GM12892 (cell line): ENCODE measurements at places on chromosomes 1 and 21.

DNA sequence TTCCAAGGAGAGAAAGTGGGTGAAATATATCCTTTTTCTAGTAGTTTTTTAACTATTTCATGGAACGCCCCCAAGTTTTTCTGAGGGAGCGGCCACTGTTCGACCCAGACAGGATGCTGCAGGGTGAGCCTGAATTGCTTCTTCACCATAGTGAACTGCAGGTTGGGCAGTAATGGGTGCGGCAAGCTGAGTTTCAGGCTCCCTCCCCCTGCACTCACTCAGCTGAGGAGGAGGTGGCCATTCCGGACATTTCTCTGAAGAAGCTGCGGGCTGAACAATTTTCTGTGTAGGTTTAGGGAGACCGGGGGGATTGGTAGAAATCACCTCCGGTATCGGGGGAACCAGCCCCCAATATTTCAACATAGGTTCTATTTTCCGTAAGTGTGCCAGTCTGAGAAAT is 8.2 kb downstream of the DAP3 start:
- no peak for DNase-seq

DNA sequence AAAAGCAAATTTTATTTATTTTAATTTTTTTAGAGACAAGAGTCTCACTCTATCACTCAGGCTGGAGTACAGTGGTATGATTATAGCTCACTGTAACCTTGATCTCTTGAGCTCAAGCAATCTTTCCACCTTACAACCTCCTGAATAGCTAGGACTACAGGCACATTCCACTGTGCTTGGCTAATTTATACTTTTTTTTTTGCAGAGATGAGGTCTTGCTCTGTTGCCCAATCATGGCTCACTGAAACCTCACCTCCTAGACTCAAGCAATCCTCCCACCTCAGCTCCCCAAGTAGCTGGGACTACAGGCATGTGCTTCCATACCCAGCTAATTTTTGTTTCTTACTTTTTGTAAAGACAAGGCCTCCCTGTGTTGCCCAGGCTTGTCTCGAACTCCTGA is 49.5 kb downstream of the DR1 start:
- DNase-seq, result no peak

- no peak for DNase-seq
These were observed 64.0 kb upstream of the KCNK2 start for GRCh38 chr1:215018555-215018954.

GRCh38 chr1:158054721-158055120 is 61.3 kb downstream of the KIRREL1 start:
- no peak for DNase-seq

GRCh38 chr1:67339623-67340343 is 32.1 kb downstream of the IL12RB2 start:
- no peak for DNase-seq

DNA sequence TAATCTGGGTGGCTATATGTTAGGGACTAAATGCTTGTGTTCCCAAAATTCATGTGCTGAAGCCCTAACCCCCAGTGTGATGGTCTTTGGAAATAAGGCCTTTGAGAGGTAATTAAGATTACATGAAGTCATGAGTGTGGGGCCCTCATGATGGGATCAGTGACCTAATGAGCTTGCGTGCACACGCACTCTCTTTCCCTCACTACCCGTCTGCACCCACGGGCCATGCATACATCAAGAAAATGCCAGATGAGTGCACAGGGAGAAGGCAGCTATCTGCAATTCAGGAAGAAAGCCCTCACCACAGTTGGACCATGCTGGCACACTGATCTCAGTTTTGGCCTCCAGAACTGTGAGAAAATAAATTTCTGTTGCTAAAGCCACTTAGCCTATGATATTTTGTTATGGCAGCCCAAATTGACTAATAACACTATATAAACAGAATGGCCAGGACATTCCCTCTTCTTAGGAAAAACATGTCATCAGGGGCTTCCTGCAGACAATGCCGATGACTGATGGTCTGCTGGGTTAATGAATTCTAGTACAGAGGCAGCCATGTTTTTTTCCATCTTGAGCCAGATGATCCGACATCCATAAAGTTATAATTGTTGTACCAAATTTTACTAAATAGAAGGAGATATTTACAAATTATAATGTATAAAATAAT is 18.1 kb upstream of the MYOG start:
- no peak for DNase-seq

DNA sequence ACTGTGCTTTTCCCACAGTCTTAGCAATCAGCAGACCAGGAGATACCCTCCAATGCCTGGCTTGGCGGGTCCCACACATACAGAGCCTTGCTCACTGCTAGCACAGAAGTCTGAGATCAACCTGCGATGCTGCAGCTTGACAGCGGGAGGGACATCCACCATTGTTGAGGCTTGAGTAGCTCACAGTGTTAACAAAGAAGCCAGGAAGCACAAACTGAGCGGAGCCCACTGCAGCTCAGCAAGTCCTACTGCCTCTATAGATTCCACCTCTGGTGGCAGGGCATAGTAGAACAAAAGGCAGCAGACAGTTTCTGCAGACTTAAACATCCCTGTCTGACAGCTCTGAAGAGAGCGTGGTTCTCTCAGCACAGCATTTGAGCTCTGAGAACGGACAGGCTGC is 33.4 kb downstream of the MNDA start:
- DNase-seq, result no peak

DNA sequence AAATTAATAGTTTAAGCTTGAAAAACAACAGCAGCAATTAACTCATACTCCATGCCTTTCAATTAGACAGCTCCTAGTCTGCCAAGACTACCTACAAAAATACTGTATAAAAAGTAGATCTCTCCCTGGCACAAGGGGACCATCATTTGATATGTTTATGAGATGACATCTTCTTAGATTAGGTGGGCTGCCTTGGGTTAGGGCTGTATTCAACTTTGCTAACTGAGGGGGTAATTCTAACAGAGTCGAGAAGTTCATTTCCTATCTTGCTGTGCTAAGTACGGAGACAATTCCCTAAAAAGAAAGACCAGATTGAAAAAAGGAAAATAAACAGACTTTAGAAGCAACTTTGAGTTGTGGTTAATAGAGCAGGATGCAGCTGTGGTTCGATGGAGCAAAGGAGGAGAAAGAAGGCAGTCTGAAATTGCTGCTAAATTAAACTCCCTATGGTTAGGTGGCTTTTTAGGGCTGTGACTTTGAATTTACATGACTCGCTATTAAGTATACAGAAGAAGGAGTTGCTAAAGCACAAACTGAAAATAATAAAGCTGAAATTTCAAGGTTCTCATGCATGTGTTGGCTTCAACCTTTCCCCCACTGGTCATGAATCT is 75.4 kb downstream of the CDC7 start:
- no peak for DNase-seq

DNA sequence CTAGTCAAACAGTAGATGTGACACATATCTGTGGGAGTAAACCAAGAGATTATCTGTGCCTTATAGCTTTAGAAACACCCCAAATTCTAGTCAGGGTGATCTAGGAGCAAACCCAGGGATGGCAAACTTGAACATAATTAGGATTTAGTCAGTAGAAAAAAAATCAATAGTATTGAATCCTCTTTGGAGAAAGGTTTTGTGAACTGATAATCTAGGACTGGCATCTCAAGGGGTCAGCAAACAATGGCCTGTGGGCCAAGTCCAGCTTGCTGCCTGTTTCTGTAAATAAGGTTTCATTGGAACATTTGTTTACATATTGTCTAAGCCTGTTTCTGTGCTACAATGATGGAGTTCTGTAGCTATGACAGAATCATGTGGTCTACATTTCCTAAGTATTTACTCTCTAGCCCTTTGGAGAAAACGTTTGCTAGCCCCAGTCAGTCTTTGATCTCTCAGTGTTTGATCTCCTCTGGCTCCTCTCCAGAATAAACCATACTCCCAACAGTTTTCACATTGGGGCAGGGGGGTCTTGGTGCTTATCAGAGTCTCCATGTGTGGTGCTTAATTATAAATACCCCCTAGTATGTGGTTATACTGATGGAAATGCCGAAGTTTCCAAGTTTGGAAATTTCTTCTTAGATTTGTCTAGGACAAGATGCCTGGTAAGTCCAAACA is 385.8 kb downstream of the NTNG1 start:
- no peak for DNase-seq

DNA sequence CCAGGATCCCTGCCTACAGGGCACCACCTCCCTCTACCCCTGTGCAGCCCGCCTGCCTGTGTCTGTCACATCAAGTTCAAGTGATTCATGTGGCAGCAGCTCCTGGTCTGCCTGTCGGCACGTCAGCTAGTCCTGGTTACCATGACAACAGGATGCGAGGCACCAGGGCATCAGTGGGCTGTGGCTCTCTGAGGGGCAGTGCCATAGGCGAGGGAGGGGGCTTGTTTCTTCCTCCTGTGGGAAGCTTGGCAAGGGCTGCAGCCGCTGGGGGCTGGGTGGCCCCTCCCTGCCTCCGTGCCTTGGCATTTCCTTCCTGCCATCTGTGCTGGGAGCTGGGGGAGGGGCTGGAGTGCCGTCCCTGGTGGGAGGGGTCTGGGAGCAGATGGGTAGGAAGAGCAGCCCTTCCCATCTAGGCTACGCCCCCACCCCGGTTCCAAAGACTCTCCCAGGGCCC is 43.1 kb downstream of the FOXO6 start:
- no peak for DNase-seq

DNA sequence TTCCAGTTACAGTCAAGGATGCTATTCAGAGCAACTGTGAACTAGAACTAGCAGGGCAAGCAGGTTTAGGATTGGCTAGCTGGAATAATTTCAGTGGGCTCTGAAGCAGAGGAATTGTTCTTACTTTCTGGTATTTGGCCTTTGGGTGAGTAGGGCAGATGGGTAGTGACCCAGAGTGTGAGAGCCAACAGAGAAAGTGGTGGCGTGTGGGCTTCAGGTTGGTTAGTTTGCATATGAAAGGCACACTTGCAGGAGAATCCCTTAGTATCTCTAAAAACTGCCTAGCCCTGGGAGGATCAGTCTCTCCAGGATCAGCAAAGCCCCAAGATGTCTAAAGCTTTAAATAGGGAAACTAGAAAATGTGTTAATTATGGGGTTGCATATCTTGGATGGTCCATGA is 67.6 kb upstream of the LRRC8B start:
- DNase-seq, result no peak

GRCh38 chr1:207084701-207085180 is 3.9 kb upstream of the C4BPB start:
- no peak for DNase-seq

DNA sequence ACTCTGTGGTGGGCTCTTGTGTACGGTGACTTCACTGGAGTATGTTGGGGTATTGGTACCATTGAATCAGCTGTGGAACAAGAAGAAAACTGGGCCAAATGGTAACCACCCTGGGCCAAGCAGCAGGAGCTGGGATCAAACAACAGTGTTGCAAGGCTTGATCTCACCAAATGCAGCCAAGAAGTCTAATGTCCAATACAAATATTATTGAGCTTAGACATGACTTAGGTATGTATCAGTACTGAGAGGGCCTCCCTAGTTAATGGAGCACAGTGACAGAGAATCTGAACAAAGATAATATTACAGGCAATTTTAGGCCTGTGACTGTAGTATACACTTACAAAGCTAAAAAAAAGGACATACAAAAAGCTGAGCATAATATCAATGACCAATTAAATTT is 604.8 kb downstream of the PLA2G4A start:
- no peak for DNase-seq

DNA sequence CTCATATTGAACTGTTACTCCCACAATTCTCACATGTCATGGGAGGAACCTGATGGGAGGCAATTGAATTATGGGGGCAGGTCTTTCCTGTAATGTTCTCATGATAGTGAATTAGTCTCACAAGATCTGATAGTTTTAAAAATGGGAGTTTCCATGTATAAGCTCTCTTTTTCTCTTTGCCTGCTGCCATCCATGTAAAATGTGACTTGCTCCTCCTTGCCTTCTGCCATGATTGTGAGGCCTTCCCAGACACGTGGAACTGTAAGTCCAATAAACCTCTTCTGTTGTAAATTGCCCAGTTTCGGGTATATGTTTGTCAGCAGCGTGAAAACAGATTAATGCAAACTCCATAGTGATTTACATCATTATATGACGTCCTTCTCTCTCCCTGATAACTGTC is 759.7 kb upstream of the RGS18 start:
- no peak for DNase-seq
